Stimulated activated CD8-positive, alpha-beta memory T cell treated with anti-CD3 and anti-CD28 coated beads, Interleukin-15, amount 100 ng/mL, for 48 hours (primary cell): ENCODE measurements at places on chromosomes 7 and 10.

DNA sequence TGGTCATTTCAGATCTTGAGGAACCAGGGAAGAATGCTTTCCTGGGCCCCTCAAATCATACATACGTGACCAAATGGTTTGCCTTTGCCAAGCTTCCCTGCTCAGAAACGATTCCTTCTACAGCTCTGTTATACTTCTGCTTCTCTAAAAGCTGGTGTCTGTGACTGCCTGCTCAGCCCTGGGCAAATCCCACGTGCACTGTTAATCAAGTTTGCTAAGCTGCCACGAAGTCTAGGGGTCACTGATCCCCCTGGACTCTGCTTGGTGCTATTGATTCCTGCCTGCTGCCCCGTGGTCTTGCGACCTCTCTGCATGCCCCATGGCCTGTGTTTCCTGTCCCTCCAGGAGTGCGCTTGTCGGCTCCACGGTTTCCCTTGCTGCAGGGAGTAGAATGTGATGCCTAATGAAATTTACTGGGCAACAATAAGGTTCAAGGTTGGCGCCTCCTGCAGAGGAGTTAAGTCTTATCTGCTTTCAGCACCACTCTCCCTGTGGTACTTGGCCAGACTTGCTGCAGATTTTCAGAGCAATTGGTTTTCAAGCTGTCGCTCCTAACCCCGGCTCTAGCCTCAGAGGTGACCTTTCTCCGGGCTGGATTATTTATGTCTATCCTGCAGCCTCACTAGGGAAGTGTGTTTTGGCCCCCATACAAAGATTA is 201.6 kb upstream of the FZD8 start:
- no peak for DNase-seq

- DNase-seq: no peak
Observed at GRCh38 chr7:144842377-144842851, 6.6 kb upstream of the TPK1 start.

GRCh38 chr10:122504610-122504950 is 43.2 kb downstream of the HTRA1 start:
- DNase-seq: no peak

DNA sequence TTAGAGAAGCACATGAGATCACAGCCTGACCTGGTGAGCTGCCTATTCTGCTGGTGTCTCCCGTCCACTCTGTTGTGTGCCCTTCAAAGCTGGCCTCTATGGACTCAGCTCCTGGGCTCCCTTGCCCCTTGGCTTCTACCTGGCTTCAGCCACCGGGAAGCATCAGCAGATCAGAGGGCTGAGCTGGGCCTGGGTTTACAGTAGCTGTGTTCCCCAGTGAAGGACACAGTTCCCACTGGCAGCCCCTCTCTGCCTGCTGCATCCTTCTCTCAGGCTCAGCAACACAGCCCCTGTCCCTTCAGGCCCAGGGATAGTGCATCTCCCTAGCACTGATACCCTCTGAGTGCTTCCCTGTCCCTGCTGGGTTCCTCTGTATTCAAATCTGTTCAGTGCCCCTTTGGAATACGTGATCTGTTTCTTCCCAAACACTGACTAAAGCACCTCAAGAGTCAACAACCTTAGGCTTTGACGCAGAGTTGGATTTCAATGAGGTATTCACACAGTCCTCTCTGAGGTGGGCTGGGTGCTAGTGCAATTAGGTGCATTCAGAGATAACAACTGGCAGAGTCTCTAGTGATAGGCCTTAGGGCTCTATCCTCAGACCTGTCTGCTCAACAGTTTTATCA is 109.8 kb downstream of the GRID1 start:
- no peak for DNase-seq

GRCh38 chr10:72009425-72010081 is 45.4 kb downstream of the CHST3 start:
- no peak for DNase-seq

GRCh38 chr10:46293832-46294640 is 7.2 kb downstream of the ANTXRL start:
- DNase-seq: no peak

- DNase-seq: no peak
Observed at GRCh38 chr7:26298472-26299058, 6.9 kb downstream of the SNX10 start.

GRCh38 chr10:70494966-70495365 is 16.4 kb downstream of the PALD1 start:
- DNase-seq: no peak

- no peak for DNase-seq
Observed at GRCh38 chr7:70047384-70047783, 449.1 kb downstream of the AUTS2 start.

DNA sequence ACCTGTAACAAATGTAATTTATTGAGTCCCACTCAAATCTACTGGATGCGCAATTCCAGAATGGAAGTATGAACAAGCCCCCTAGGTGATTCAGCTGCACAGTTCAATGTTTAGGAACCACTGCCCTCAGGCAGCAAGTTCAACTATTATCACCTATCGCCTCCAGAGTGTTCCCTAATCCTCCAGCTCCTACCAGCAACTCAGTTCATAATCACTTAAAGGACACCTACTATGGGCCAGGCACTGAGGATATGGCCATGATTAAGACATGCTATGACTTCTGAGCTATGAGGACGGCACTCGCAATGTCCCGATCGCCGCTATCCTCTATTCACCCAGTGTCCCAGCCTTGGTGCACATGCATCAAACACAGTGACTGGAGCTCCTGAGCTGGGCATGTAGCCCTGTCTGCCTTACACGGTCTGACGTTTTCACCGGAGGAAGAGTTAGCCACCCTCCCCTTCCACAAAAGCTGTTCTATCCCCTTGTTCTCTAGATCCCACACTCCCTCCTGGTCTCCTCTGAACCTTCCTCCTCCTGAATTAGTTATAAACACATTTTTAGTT is 22.3 kb downstream of the RHEB start:
- DNase-seq: no peak

- DNase-seq: no peak
Observed at GRCh38 chr7:141974831-141975230, 1.3 kb upstream of the TAS2R38 start.

- DNase-seq: no peak
Observed at GRCh38 chr7:34187798-34188307, 282.5 kb downstream of the BMPER start.

GRCh38 chr10:570628-571163 is 118.8 kb downstream of the DIP2C start:
- no peak for DNase-seq

- DNase-seq: no peak
Observed at GRCh38 chr7:140003913-140004382, 58.8 kb downstream of the PARP12 start.

- DNase-seq: no peak
Observed at GRCh38 chr7:70645279-70645678, 486.7 kb upstream of the GALNT17 start.

DNA sequence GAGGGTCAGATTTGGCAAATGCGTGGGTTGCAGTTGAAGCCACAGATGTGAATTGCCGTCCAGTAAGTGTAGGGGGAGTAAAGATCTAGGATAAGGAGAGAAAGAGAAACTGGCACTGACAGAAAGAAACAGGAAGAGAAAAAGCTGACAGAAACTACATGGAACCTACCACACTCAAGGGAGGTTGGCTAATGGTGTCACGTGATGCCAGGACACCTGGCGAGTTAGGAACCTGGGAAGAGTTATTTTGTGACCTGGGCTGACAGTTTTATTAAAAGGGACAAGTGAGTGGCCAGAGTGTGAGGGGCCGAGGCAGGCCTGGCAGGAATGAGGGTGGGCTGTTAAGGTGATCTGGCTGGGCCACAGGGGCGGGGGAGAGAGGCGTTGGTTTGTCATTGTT is 188.7 kb downstream of the ADARB2 start:
- no peak for DNase-seq

GRCh38 chr7:133253519-133253875 is 619 bp downstream of the EXOC4 start:
- no peak for DNase-seq

- DNase-seq: no peak
Observed at GRCh38 chr10:13907570-13907969, 320.8 kb downstream of the PRPF18 start.

DNA sequence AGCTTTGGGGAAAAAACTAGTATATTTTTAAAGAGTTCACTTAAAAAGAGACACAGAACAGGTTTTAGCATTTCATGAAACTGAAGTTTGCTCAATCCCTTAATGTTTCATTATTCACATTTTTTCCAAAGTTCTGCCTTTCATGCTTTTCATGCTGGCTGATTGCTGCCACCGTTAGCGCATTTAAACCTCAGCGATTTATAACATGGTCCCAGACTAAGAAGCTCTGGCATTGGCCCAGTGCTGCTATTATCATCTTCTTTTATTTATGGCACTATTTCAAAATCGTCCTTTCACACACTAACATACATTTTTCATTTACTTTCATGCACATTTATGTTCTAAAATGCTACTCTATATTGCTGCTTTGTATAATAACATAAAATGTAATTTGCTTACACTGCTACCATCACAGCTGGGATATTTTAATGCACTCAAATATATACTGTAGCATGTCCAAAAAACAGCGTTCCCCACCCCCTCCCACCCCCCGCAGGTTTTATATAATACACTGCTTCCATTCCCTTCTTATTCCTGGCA is 141.9 kb downstream of the MPP7 start:
- no peak for DNase-seq

DNA sequence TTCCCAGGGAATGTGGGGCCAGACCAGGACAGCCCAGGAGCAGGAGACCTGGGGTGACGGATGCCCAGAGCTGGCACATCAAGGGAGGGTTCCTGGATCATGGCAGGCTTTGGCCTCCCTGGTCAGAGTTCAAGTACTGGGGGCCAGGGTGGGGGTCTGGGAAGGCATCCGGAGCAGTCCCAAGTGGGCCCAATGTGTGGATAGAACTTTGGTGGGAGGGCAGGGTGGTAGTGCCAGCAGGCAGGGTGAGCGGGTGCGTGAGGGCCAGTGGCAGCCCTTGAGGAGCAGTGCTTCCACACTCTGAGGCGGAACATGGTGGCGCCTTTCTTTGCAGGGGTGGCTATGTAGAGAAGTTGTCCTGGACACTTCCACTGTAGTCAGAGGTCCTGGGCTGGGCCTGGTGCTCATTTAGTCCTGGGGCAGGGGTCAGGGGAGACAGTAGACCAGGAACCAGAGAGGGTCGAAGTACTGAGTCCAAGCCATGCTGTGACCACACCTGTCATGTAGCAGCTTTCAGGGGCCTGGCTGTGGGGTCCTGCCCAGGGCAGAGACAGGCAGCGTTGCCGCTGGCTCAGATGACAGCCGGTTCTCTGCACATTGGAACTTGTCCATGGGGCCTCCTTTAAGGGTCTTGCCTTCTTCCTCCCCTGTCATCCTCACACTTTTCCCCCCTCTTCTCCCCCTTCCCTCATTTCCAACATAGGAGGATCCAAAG is 22.2 kb upstream of the CSGALNACT2 start:
- DNase-seq: no peak

DNA sequence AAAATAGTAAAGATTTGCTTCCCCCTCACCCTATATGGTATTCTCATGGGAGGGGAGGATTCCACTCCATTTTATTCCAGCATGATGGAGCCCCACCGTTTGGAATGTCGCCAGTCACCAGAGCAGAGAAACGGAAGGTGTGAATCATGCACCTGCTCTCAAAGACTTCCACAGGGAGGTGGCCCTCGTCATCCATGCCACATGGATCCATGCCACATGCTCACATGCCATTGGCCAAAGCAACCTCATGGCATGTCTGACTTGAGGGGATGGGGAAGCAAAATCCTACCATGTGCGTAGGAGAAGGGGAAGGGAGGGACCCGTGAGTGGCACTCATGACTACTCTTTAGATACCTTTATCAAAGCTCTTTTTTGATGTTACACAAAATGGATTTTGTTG is 256.0 kb downstream of the SKAP2 start:
- DNase-seq: no peak

- no peak for DNase-seq
Observed at GRCh38 chr10:75097666-75098285, 13.7 kb upstream of the SAMD8 start.

- DNase-seq: no peak
Observed at GRCh38 chr7:108287857-108288256, 157.7 kb upstream of the LAMB4 start.

- DNase-seq: no peak
Observed at GRCh38 chr10:63114031-63114814, 18.9 kb upstream of the NRBF2 start.

DNA sequence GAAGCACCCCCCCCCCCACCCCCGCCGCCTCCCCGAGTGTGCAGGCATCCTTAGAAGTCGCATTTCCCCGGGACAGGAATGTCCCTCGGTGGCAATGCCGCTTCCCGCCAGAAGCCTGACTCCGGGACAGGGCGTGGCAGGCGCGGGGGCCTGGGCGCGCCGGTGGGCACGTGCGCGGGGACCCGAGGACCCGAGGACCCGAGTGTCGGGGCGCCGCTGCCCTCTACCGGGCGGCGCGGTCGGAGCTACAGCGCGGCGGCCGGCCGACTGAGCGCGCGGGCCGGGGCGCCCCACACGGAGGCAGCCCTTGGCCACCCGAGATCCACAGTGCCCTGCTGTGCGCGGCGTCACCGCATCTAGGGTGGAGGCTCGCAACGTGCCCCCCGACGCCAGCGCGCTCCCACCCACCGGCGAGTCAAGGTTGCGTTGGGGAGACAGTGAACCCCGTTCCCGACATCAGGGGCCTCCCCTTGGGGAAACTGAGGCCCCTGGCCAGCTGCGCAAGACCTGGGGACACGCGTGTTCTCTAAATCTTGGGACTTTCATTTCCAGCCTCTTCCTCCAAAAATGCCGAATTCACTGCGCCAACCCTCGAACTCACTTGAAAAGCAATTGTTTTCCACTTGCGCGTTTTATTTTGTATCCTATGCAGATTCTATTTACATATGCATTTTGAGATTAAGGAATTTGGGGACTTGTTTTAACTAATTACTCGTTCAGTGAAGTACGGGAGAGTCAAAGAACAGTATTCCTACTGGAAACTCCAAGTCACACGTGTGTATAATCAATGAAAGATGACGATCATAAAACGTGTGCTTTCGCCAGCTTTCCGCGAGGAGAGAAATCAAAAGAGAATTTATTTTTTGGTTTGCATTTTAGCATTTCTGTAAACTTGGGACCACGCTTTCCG is 3.1 kb upstream of the CUX1 start:
- peak; percentile 47 for DNase-seq

GRCh38 chr7:30281263-30281662 is 3.1 kb upstream of the ZNRF2 start:
- no peak for DNase-seq

DNA sequence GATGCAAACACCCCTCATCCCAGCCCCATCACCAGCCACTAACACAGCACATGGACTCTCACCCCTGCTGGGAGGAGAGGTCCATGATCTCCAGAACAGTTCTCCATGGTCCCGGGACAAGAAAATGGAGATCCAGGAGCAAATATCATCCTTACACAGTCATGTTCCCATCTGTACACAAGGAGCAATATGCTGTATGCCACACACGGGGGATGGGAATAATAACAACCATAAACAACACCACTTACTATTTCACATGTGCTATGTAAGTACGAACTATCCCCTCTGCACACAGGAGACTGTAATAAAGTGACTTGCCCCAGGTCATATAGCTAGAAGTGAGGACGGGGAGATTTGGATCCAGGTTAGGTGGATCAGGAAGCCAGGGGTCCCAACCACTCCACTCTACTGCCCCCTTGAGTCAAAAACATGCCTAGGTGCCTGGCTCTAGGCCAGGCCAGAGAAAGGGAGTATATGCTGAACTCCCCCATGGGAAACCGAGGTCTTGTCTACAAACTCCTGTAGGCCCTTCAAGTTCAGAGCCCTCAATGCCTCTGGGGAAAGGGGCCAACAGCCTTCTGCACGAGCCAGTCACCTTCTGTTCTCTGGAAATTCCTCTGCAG is 34.1 kb downstream of the LRRC20 start:
- DNase-seq: no peak
